Progenitor cell of endocrine pancreas (in vitro differentiated cells): ENCODE measurements at places on chromosomes 1 and 21. TPM values are rescaled to one million over a fixed set of nuclear protein-coding genes. Genes with fewer than 3 reads are reported as not detected.

The DNAI4 gene
- total RNA-seq, result 11.7 and 14.3 TPM in 2 replicates

The OR2T33 gene
- not detected in 2 replicates for total RNA-seq

The ERO1B gene
- 15.1 and 15.4 TPM in 2 replicates for total RNA-seq

The LAMB3 gene
- 10.7 and 12.5 TPM in 2 replicates for total RNA-seq

The LDLRAD1 gene
- total RNA-seq, result 0.20 and 0.84 TPM in 2 replicates

The PTCH2 gene
- total RNA-seq, result 2.9 and 3.0 TPM in 2 replicates

The KRTAP12-2 gene
- not detected in 2 replicates for total RNA-seq

The IFFO2 gene
- total RNA-seq, result 21.0 and 24.4 TPM in 2 replicates

The DIO1 gene
- total RNA-seq, result 1.1 and 1.3 TPM in 2 replicates

The PDZK1 gene
- total RNA-seq, result 25.0 and 26.2 TPM in 2 replicates

The SAMD11 gene
- 42.9 and 53.9 TPM in 2 replicates for total RNA-seq

The MIXL1 gene
- total RNA-seq, result 1.5 and 1.7 TPM in 2 replicates

The SPRR3 gene
- total RNA-seq, result not detected in 2 replicates

The IGSF3 gene
- 41.5 and 43.3 TPM in 2 replicates for total RNA-seq

The DDR2 gene
- total RNA-seq, result 1.2 and 1.7 TPM in 2 replicates

The CNTN2 gene
- not detected in 2 replicates for total RNA-seq

The SETDB1 gene
- total RNA-seq, result 110 TPM in 2 replicates

The VANGL1 gene
- total RNA-seq, result 22.9 and 25.8 TPM in 2 replicates

The MRPL55 gene
- total RNA-seq, result 50.3 and 52.3 TPM in 2 replicates

The CHIA gene
- total RNA-seq, result not detected in 2 replicates

The FMO3 gene
- not detected in 2 replicates for total RNA-seq

The CSMD2 gene
- 0.11 and 0.38 TPM in 2 replicates for total RNA-seq

The SNRPE gene
- 240 and 253 TPM in 2 replicates for total RNA-seq

The RSPO1 gene
- total RNA-seq, result not detected in 2 replicates
